Midbrain (tissue), 1 donor: ENCODE measurements at places on chromosomes 7 and 10.

DNA sequence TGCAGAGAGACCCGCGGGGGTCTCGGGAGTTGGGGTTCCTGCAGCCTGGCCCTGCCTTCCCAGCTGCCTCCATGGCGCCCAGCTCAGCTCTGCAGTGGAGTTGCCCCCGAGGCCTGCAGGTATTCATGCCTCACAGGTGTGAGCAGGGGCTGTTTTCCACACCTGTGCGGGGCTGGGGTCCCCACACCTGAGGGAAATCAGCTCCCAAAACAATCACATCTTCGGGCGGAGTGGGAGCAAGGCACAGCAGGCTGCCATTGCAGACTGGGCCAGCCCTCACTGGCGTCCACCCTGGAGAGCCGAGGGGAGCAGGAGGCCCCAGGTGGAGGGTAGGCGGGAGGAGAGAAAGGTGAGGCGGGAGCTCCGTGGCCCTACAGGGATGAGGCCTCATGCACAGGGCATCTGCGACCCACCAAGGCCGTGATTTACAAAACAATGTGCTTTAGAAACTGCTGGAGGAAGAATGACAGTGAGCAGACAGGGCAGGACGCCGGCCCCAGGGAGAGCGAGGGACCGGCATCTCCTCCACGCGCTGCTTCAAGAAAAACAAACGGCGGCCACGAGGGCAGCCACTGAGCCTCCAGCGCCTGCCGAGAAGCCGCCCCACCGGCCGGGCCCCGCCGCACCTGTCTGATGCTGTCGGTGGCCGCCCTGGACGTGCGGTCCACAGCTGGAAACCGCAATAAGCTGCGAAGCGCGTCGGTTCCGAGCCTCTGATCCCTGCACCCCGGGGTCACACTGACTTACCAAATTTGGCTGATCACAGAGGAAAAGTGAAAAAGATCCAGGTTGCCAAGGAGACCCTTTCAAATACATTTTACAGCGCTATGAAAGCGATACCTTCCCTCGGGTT, 53.0 kb upstream of the PDGFA start:
- DNase-seq: no peak

GRCh38 chr7:102073931-102074880, 212.5 kb upstream of the SH2B2 start:
- DNase-seq: no peak

DNA sequence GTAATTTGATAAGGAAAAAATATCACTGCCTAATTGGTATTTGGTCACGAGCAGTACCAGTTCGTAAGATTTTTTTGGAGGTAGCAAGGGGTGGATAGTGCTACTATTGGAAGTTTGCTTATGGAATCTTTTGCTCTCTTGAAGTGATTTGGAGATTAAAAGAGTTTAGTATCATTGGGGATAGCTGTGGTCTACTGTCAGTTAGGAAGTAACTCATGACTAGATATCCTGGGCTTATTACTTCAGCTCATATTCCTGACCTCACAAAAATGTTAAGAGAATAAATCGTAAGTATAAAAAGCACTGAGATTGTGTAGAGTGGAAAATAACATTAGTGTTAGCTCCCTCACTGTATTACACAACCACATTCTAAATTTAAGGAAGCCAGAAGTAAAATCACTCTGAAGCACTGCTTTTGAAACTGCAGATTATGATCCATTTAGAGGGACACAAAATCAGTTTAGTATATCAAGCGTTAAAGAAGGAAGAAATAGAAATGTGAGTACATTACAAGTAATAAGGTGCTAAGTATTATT, 22.6 kb downstream of the SGPL1 start:
- no peak for DNase-seq

DNA sequence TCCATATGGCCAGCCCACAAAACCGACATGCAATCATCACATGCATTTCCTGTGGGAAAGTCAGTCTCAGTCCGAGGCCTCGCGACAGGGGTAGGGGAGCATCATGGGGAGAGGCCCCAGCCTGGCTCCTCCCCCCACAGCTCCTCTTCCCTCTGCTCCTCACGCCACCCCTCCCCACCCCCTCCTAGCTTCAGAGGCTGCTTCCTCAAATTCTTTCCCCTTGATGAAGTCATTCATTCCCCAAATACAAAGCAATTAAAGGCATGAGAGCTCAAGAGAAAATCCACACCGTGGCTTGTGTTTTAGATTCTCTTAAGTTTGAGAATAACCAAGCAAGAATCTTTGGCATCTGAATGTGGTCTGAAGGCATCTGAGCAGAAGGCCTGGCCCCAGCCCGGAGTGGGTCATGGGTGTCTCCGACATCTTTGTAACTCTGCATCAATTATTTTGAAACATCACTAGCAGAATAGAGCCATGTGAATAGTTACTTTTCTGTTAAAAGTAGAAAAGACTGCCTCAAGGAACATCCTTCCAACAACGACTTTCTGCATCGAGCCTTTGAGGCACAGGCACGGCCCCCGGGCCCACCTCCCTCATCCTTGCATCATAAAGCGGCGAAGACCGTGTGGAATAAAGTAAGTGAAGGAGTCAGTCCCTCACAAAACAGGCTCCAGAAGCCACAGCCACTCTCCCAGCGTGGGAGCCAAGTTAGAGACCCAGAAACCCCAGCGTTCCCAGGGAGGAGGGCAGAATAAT, 90.9 kb downstream of the DIP2C start:
- no peak for DNase-seq

GRCh38 chr7:91126762-91127161, 137.5 kb upstream of the FZD1 start:
- no peak for DNase-seq

- no peak for DNase-seq
These were observed 6.9 kb upstream of the WIPI2 start for GRCh38 chr7:5183155-5183554.

DNA sequence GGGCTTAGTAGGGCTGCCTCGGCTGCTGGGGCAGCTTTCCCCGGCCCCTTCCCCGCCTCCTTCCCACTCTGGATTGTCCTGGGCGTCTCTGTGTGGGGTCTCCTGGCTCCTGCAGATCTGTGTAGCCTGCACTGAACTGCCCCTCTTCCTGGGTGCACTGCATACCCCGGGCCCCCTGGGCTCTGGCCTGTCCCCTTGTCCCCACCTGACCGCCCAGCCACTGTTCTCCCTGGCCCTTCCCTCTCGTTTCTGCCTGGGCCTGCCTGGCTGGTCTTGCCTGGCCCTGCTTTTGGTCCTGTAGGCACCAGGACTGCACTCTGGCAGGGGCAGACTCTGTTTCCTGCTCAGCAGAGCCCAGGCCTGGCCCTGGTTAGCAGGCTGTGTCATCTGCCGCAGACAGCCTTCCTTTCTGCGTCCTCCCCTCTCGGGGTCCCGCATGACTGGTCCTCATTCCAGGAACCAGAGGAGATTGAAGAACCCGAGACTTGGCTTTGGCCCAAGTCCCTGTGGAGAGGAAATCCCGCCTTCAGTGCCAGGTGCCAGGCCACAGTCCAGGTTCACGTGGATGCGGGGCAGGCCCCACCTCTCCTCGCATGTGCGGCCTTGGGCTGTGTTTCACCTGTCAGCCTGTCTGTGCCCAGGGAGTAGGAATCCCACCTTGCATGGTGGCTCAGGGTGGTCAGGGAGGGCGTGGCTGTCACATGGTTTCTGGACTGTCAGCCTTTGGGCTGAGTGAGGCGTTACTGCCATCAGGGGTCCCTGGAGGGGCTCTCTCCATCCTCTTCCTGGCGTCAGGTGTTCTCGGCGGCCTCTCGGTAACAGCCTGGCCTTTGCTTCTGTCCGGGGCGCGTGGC, 9.2 kb downstream of the INPP5A start:
- DNase-seq: no peak
